SK-N-SH (cell line): ENCODE measurements at places on chromosomes 7 and 10. TPM values are rescaled to one million over a fixed set of nuclear protein-coding genes. Genes with fewer than 3 reads are reported as not detected.
A peak's percentile ranks its signal among the peaks of the same experiment; 100 is the strongest.

DNA sequence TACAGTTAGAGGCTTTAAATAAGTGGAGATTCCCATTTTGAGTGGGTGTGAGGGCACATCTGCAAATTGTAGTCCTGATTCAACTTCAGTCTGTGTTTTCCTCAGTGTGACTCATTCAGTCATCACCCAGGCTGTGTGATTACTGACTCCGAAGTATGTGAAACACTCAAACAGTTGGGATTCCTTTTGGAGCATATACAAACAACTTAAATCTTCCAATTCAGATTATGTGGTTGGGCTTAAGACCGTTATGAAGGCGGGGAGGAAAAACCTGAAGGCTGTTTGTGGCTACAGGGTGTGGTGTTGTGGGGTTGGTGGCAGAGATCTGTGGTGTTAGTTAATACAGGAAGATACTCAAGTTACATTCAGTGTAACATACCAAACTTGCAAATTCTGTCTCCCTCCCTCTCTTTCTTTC is 259.7 kb upstream of the FERD3L start:
- DNase-seq, result no peak

GRCh38 chr7:139602143-139602722 is 78.7 kb downstream of the CLEC2L start:
- peak; percentile 65 for DNase-seq

- no peak for DNase-seq
These were observed 1.4 kb downstream of the HPS1 start for GRCh38 chr10:98445200-98445812.

Gene KEL
- polyA plus RNA-seq, result 0.05 and 0.18 TPM in 2 replicates

DNA sequence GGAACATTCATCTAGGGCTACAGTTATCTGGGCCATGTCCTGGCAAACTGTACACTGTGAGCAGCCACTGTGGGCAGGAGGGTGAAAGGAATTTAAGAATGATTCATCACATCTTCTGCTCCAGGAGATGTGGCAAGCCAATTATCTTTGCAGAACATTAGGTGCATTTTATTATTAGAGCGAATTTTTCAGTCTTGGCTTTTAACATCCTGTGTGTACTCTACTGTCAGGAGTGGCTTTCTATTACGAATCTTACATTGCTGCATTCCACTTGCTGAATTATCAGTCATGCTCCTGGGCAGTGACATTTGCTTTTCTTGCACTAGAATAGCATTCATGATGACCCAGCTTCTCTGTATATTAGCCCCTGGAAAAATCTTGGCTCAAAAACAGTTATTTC is 109.2 kb upstream of the TARP start:
- no peak for DNase-seq

Gene PNLIPRP1
- polyA plus RNA-seq, result not detected in 2 replicates
